ENCODE measurements at places on chromosomes 12 and 14.

DNA sequence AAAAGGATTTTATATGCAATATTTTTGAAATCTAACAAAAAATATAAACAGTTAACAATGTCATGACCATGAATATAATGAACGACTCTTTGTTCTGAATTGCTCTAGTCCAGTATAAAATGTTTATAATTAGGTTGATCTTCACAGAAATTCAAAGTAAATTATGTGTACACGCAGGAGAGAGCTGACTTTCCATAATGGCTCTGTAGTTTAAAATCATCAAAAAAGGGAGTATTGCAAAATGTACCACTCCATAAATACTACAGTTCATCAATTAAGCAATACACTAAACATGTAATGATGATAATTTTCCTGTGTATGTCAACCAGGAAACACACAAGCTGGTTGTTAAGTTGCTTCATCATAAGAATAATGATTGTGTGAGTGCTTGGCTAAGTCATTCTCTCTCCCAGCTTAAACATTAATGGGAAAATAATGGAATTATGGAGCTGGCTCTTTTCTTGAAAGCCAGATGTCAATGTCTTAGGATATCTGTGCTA lies 189.5 kb upstream of the PLEKHG7 start:
- no peak for DNase-seq

GRCh38 chr12:83537428-83538053 lies 850.8 kb downstream of the TMTC2 start:
- DNase-seq = no peak

DNA sequence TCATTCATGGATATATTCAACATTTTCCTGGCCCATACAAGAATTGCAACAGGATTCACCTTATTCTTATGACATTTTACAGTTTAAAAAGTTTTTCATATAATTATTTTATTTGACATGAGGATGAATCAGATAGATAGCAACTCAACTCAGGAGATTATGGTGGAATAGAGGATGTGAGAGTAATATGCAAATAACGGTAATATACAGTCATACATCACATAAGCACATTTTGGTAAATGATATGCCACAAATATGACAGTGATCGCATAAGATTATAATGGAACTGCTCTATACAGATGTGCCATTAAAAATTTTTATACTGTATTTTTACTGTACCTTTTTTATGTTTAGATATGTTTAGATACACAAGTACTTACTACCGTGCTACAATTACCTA lies 24.1 kb upstream of the CRADD start:
- no peak for DNase-seq

DNA sequence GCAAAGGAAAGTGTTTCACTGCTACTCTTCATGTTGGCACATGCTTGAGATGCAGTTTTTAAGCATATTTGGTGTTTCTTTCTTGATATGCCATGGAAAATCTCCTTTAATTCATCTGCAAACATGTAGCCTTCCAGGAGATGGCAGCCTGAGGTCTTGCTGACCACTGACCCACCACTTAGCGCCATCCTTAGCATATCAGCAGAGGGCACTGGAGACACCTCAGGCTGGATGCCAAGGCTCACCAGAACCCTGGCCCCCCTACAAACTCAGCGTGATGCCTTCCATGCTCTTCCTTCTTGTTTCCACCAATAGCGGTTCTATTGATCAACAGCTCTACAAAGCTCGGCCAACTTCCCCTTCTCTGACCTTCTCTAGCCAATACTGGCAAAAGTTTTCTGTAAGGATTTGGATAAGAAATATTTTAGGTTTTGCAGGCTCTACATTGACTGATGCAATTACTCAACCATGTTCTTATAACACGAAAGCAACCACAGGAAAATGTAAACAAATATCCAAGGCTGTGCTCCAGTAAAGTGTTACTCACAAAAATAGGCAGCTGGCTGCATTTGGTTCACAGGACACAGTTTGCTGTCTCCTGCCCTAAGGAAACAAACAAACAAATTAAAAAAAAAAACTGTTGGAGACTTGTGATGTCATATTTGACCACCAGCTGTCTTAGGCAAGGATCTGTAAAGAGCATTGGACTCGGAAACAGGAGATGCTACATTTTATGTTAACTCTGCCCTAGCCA lies 209.7 kb downstream of the SLC15A4 start:
- DNase-seq = no peak

GRCh38 chr12:82730953-82731459 lies 44.3 kb downstream of the TMTC2 start:
- no peak for DNase-seq

- no peak for DNase-seq
Measured at GRCh38 chr14:54785778-54786770, 116.6 kb downstream of the GCH1 start.

DNA sequence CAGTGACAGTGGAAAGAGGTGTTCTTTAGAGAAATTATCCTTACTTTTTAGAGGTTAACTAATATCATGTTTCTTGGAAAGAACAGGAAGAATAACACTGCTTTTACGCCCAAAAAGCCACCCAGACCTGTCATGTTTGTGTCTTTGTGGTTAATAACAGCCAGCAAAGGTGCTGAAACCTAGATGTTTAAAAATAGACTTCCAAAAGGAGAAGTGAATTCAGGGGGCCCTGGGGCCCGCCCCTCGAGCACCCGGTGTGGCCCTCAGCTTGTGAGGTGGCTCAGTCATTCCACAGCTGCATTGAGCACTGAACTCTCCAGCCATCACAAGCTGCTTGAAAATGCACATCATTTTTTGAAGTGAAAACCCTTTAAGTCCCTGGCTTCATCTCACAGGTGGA lies 20.8 kb upstream of the AMN start:
- no peak for DNase-seq

GRCh38 chr12:131370321-131370720 lies 340.6 kb upstream of the SFSWAP start:
- DNase-seq = no peak

DNA sequence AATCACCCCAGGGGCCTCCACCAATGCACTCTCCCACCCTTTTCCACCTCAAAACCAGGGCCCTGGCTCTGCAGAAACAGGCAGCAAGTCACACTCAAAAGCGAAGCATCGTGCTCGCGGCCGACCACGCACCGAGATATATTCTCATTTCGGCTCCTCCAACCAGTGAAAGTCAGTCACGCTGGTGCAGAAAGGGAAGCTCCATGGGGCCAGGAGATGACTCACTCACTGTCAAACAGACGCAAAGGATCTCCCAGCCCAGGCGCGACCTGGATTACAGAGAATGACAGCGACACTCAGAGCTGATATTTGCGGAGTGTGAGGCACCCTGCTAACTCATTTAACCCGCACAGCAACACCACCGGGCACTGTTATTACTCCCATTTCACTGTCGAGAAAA lies 173.6 kb downstream of the CALM1 start:
- DNase-seq = no peak

GRCh38 chr14:85420278-85420677 lies 109.7 kb upstream of the FLRT2 start:
- no peak for DNase-seq

DNA sequence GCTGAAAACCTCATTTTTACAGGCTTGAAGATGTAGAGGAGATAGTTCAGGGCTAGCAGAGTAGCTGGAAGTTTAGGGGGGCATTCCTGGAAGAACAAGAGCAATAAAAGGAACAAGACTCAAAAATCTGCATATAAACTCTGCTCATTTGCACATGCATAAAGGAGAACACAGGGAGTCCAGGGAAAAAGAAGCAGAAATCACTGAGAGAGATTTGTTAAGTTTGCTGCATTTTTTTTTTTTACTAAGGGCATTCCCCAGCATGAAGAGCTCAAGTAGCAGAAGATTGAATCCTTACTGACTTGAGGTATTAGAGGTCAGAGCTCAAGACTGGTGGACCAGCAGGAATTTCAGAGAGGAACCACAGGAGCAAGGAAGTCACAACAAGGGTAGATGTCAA lies 28.2 kb upstream of the BCL11B start:
- no peak for DNase-seq

DNA sequence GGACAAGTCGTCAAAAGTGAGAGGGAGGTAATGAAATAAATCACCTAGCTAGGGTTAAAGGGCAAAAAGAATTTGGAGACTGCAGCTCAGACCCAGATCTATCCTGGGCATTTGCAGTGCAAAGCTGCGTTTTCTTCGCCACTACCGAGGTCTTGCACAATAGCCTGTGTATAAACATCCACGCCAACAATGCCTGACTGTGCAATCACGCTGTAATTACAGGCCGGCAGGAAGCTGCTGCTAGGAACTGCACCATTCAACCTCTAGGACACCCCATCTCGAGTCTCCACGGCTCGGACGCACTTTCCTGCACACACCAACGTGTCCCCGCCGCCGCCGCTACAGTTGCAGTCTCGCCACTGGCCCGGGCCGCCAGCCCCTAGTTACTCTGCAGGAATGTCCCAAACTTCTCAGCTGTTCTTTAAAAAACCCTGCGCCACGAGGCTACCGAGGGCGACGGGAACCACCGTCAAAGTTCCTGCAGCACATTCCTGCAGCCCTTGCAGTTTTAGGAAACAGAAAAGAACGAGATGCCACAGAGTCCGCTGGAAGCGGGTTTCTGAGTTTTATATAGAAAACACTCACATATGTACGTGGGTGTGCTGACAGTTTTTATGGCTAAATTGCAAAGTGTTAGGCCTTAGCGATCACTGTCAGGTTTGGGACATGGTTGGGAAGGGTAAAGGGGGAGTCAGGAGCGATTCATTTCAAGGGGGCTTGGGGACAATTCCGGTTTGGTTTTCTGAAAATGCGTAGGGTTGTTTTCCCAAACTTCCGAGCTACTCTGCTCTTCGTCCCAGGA lies 65.6 kb upstream of the PTGR2 start:
- no peak for DNase-seq

DNA sequence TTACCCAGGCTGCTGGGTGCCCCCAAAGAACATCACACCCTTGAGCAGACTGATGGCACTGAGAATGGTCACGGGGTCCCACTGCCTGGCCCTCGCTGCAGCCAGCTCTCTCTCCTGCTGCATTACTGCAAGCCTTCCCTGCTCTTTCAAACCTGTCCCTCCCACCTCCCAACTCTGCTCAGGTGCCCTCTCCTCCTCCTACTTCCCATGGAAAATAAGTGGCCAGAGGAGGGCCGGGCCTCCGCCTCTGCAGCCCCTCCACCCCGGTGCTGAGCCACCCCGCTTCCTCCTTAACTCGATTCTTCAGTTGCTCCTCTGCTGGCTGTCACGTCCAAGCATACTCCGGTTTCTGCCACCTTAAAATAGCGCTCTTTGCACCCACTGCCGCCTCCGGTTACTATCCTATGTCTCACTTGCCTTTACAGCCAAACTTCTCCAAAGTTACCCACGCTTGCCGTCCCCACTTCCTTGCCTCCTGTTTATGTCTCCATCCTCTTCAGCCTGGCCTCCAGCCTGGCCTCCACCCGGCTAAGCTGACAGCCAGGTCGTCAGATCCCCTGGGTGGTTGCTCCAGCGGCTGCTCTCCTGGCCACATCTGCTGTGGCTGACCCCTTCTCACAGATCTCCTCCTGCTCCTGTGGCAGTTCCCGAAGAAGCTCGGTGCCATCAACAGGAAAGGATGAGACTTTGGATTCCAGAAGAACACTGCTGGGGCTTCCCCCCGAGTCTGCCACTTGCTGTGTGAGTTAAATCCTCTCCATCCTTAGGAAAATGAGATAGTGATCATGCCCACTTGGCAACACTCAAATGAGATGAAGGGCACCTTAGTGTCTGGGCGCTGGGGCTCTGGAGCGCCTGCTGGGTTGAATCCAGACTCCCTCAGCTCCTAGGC lies 7.7 kb downstream of the SMIM41 start:
- DNase-seq = no peak

DNA sequence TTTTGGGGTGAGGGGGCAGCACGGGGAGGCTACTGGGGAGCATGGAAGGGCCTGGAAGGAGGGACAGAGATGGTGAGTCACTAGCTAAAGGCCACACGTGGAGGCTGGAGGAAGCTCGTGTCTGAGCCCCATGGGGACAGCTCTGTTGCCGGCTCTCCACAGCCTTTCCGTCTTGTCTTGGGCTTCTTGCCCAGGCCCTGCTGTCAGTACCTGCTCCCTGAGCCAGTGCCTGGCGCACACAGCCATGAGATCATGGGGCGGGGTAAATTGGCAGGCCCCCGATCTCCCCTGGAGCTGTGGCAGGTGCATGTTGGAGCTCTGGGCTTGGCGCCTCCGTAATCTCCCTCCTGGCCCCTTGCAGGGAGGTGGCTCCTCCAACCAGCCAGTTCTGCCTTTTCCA lies 16.1 kb upstream of the KRT80 start:
- DNase-seq = no peak

DNA sequence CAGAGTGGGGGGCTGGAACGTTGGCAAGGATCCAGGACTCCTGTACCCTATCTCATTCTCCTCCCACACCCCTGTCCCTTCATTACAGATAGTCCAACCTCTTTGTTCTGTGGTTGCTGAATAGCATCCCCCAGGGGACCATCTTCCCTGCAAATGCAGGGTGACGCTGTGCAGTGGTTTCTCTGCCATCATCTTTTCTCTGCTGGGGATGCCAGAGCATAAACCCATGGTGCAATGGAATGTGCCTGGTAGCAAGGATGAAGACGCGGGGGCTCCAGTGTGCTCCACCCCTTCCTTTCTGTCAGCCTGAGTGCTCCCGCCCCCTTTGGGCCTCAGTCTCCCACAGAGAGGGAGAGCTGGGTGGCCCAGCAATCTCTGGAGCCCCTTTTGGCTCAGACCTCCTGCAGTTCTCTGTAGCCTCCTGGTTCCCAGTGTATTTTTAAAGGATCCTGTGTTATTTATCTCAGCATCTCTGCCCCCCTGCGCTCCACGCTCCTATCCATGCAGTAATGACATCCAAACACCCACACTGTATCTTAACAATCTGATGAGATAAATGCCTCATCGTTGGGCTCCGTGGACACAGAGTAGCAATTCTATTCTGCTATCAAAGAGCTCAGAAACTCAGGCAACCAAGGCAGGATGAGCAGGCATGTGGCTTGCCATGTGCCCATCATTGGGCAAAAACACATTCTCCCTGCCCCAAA lies 212.8 kb downstream of the CACNA1C start:
- DNase-seq = no peak

- DNase-seq = no peak
Measured at GRCh38 chr14:92724516-92725340, 23.7 kb downstream of the LGMN start.

DNA sequence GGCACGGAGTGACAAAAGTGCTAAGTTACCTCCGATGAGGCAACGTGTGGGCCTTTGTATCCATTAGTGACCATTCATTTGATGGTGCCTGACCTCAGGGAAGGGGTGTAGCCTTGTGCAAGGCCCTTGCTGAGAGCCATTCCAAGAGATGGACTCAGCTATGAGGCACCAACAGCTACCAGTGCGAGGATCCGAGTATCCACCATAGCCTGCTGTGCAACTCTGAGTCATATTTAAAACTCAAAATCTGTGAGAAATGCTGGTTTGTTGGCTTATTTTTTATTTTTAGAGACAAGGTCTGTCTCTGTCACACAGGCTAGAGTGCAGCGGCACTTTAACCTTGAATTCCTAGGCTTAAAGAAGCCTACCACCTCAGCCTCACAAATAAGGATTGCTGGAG lies 25.1 kb upstream of the WNK1 start:
- DNase-seq = no peak

DNA sequence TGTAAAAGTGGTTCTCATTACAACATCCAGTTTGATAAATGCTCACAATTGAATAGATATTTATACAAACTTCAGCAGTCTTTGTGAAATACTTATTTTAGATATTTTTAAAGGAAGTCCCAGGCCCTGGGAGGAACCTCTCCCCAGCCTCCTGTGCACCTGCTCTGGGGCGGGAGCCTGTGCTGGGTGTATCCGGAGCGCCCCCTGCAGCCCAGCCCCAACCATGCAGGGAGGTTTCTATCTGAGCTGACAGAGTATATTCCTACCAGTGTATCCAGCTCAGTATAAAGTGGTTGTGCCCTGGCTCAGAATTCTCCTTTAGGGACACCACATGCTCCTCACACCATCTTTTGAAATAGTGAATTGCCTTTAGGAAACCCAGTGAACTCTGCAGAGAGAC lies 851.8 kb downstream of the TMEM121 start:
- DNase-seq = no peak

GRCh38 chr14:22530127-22530526 lies 58.9 kb downstream of the DAD1 start:
- no peak for DNase-seq
